ENCODE measurements at places on chromosomes 5 and 9. TPM values are rescaled to one million over a fixed set of nuclear protein-coding genes. Genes with fewer than 3 reads are reported as not detected.

TMEM232 gene
- total RNA-seq = 1.8 TPM

GRCh38 chr5:88142636-88142885, 126.1 kb downstream of the TMEM161B start:
- peaks cover 28% of the 10 kb centered on the region for H3K27me3 ChIP-seq
- no peaks in the 10 kb centered on the region for H3K36me3 ChIP-seq
- no peak for DNase-seq

GRCh38 chr5:53362521-53362941, 117.9 kb upstream of the FST start:
- H3K36me3 ChIP-seq = no peaks in the 10 kb centered on the region
- no peak overlapping the region for H3K4me3 ChIP-seq
- no peak overlapping the region for H3K27ac ChIP-seq
- no peak for DNase-seq

GRCh38 chr5:113508756-113509155, 4.7 kb upstream of the YTHDC2 start:
- no peak for DNase-seq
- no peaks in the 10 kb centered on the region for H3K4me1 ChIP-seq
- no peaks in the 10 kb centered on the region for H3K36me3 ChIP-seq
- H3K27me3 ChIP-seq = peaks cover 4% of the 10 kb centered on the region

SYK gene
- 71.6 TPM for total RNA-seq

FGFR4 gene
- total RNA-seq = 3.4 TPM

Data from naive thymus-derived CD4-positive, alpha-beta T cell (primary cell).